MCF 10A (cell line): ENCODE measurements at places on chromosomes 3 and 15.

- peak; percentile 74 for DNase-seq
Measured at GRCh38 chr3:100047455-100048141, 66.7 kb downstream of the FILIP1L start.

DNA sequence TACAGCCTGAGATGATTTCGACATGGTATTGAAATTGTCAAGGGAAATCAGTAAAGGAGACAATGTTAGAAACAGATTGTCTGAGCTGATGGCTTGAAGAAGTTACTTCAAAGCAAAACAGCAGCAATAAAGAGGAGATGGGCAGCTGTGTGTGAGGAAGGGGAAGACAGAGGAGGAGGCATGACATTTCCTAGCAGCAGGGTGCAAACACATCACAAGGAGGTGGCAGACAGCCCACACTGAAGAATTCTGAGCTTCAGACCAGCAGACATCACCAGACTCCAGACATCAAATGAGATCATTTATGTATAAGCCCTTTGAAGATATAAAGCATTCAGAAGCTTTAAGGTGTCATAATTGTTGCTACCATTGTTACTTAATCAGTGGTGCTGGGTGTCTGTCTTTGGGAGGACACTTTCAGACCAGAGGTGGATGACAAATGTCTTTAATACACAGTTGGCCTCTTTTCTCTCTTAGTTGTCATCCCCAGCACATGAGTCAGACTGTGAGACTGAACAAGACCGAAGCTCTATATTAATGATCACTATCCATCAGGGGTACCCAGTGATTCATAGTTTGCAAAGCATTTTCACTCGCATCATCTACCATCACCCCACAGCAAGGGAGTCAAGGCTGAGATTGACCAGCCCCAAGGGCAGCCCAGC is 203.9 kb downstream of the MINAR1 start:
- no peak for DNase-seq

- DNase-seq: peak; percentile 62
Measured at GRCh38 chr3:42771271-42771670, 1.8 kb downstream of the CCDC13 start.

DNA sequence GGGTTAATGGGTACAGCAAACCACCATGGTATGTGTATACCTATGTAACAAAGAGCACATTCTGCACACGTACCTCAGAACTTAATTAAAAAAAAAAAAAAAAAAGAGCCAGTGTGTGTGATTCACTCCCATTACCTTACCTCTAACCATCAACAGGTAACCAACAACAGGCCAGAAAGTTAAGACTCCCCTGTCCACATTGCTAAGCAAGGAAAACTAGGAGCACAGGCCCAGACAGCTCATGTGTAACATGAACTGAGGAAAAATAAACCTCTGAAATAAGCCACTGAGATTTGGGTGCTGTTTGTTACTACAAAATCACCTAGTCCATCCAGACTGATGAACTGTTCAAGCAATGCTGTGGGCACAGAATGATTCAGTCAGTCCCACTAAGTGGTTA is 6.0 kb downstream of the KATNBL1 start:
- no peak for DNase-seq

DNA sequence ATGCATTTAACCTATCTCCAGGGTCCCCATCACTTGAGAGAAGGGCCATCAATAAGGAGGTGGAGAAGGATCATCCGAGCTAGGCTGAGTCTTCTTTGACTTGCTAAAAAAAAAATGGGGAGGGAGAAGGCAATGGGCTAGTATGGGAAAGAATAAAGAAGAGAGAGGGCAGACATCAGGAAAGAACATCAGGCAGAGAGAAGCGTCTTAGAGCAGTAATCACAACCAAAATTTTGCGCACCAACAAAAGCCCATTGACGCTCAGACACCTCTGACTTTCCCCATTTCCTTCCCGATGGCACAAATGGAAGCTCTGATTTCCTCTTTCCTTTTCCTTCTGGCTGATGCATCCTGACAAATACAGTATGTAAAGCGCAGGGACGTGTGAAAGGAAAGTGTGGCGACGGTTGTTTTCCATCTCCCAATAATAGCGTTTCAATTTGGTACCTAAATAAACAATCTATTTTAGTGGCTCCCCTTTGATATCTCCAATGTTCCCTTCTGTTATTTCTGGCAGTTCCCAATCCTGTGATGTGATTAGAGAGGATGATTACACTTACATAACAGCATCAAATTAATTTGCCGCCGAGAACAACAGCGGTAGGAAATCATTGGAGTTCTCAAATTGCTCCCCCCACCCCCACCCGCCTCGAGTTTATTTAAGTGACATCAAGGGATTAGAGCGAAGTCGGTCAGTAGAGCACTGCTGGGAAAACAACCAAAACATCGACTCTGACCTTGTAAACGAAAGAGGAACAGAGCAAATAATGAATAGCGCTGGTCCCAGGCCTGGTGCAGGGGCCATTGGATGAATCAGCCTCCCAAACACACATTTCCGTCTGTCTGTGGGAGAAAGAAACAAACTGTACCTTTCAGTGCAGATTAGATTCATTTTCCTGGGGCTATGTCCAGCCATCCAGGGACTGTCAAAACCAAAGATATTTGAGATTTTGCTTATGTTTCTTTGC is 273.3 kb upstream of the ICE2 start:
- no peak for DNase-seq

- DNase-seq: no peak
Measured at GRCh38 chr3:172303181-172303580, 145.1 kb downstream of the GHSR start.

GRCh38 chr3:176767385-176767784 is 429.9 kb downstream of the TBL1XR1 start:
- DNase-seq: peak; percentile 96

GRCh38 chr3:146803745-146804144 is 198.6 kb upstream of the PLSCR5 start:
- DNase-seq: no peak

DNA sequence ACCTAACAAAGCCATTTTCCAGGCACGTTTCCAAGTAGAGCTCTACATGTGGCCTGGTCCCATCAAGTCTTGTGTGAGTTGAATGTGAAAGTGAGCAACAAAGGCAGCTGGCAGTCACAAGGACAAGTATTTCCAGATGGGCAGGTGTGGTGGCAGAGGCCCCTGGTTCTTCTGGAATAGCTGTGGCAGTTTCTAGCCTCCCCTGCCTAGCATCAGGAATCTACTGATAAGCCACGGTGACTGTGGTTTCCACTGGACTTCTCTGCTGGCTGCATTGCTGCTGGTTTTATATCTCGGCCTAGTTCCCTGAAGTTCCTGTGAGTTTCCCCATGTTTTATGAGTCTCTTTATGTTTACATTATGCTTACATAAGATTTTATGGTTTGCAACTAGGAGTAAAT is 117.7 kb downstream of the GOLIM4 start:
- no peak for DNase-seq

DNA sequence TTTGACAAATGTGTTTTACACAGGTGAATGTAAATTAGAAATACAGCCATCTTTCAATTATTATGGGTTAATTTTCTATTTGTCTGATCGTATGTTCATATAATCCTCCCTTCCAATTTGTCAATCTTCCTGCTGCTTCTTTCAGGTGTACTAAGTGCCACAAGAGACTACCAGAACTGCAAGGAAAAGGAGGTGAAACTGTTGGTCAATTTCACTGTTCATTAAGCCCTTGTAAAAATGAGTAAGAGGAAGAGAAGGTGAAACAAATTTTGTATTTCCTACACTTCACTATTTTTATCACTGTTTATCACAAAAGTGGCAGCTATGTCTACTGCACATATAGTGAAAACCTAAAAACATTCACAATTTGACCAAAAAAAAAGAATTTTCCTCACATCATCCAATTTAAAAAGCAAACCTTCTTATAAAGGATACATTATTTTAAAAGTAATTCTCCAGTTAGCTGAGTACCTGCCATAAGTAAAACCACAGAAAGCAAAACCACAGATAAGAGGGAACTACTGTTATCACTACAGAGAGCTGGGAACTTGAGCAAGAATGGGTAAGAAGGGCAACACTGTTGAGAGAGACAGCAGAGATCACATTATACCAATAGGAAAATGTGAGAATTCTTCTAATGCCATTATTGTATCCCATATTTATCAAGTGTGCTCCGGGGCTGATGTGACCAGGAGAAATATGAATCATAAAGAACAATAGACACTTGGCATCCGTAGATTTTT is 163.0 kb downstream of the TBC1D5 start:
- peak; percentile 33 for DNase-seq

DNA sequence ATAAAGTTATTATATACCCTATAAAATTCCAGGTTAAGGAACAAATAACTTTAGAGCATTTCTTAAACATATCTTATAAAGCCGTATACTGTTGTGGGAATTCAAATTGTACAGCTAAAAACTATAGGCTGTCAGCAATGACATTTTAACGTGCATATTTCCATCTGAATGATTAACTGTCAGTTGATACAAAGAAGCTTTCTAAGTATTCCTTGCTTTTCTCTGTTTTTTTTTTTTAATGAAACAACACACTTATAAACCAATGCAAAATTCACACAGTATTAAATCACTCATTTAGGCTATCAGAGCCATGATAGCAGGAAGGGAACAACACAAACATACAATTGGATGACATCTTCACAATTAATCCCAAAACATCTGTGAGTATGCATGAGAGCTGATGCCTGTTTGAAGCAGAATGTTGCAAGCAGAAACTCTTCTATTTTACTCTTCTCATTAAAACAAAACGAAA is 61.9 kb downstream of the CTDSPL start:
- DNase-seq: no peak

GRCh38 chr3:123327956-123328850 is 120.7 kb downstream of the ADCY5 start:
- DNase-seq: no peak

DNA sequence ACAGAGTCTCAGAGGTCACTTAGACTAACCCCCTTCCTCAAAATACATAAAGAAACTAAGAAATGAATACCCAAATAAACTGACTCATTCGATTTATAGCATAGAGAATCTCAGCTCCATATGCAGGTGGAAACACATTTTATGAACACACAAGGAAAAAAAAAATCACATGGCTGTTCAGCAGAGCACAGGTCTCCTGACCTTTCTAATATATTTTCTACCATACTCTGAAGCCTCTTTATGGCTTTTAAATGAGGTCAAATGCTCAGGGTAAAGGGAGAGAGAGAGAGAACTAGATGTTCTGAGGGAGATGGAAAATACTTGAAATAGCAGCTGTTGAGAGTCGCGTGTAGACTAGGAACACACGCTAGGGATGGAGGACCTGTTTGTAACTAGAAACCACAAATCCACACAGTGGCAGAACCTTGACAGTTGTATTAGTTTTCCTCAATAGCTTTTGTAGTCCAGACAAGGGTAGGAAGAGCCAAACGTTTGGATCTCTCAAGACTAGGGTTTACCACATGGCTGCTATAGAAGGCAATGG is 165.3 kb downstream of the FMN1 start:
- no peak for DNase-seq

- no peak for DNase-seq
Measured at GRCh38 chr3:22241110-22241509, 490.1 kb upstream of the ZNF385D start.

DNA sequence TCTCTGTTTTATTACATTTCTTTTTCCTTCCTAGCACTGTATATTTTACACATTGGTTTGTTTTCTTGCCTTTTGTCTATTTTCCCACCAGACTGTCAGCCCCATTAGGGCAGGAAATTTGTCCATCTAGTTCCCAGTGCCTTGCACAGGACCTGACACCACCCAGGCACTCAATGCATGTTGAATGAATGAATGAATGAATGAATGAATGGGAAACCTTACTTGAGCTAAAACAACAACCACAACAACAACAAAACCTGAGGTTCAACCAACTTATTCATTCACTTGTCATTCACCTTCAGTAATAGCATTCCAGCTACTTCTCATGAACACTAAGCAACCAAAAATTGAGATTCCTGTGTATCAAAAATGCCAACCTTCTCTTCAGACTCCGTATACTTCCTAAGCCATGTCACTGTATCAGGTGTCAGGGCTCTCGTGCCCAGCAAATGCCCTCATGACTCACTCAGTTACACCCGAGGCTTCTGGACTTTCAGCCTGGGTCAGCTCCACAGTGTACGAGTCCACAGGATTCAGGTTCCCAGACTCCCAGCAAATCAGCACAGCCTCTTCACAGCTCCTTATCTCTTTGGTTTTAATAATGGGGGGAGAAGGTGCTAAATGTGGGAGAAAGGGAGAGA is 37.3 kb downstream of the FSD2 start:
- peak; percentile 35 for DNase-seq

DNA sequence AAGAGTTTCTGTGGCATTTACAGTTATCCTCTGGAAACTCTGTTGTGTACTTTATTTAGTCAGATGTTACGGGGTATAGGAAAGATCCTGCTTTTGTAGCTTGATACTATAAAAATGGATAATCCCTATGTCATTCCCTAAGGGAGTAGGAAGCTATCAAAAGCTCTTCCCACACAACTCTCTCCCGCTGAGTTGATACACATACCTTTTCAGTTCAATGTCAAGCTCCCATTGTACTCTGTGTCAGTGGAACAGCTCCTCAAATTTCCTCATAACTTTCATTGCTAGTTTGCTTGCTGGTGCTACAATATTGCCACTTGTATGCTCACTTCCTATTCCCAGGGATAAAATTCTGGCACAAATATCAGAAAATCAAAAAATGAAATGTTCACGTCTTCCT is 893.3 kb upstream of the GBE1 start:
- no peak for DNase-seq

- no peak for DNase-seq
Measured at GRCh38 chr15:52220937-52221660, 29.9 kb upstream of the GNB5 start.

- no peak for DNase-seq
Measured at GRCh38 chr15:28919679-28920655, 34.2 kb downstream of the APBA2 start.
